Left ventricle myocardium inferior (tissue), 1 donor: ENCODE measurements at places on chromosomes 1 and 21. TPM values are rescaled to one million over a fixed set of nuclear protein-coding genes. Genes with fewer than 3 reads are reported as not detected.
A peak's percentile ranks its signal among the peaks of the same experiment; 100 is the strongest.

DNA sequence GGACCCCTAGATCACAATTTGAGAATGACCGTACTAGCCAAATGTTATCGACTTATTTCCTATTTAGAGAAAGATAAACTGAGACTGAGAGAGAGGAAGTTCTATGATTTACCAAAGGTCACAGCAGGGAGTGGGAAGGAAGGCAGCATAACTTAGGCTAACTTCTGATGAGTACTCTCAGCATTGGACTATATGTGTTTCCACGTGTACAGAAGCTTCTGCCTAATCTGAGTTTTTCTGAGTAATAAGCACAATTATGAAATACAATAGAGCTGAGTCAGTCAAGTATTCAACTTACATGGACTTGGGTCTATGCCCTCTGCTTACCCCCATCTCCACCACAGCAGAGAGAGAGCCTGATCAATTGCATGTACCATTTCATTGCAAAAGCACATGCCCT lies 88.1 kb upstream of the HIVEP3 start:
- no peak for DNase-seq

DNA sequence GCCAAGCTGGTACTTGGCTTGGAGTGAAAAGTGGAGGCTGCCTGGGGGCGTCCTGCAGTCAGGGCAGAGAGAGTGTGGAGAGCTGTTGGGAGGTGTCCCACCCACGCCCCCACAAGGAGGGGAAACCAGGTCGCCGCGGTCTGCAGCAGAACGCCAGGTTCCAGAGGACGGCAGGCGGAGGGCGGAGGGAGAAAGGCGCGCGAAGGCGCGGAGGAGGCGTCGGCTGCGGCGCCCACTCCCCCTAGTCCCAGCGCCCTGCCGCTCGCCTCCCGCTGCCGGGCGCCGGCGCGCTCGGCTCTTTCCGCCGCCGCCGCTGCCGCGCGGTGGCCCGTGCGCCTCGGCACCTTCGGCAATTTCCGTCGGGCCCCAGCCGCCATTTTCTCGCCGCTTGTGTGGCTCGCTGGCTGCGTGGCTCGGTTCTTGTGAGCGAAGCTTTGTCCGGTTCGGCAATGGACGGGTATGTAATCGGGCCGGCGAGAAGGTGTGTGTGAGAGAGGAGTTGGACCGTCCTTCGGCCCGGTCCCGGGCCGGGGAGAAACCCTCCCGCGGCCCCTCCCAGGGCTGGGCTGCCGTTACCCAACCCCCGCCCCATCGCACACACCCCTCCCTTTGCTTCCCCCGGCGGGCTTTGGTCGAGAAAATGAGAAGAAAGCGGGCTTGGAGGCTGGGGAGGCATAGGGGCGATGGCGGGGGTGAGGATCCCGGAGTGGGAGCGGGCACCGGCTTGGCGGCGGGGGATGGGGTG lies at the start of gene PTBP2:
Gene PTBP2 (plus strand): TSS at position 369 of the 745 bp plus-strand sequence. CDS start 81 bp downstream, at position 450.
- DNase-seq, result peak; percentile 83

OLIG1 gene
- total RNA-seq, result 0.22 TPM

RHCE gene
- total RNA-seq, result 1.0 TPM

DNA sequence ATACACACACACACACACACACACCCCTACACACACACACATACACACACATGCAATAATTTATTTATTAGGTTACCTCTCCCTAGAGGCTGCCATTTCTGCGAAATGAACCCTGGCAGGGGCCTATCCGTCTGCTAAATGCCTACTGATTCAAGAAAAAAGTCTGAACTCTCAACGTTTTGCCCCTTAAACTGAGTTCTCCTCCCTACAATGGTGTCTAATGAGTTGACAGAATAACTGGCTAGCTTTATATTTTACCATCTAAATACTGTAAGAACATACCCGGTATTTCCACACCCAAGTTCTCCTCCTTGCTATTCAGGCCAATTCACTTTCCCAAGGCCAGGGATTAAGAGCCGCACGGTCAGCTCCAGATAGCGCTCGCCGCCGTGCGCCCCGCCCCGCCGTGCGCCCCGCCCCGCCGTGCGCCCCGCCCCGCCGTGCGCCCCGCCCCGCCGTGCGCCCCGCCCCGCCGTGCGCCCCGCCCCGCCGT lies 339 bp upstream of the RNPC3 start:
- DNase-seq, result no peak

PGLYRP3 gene
- not detected for total RNA-seq

DNA sequence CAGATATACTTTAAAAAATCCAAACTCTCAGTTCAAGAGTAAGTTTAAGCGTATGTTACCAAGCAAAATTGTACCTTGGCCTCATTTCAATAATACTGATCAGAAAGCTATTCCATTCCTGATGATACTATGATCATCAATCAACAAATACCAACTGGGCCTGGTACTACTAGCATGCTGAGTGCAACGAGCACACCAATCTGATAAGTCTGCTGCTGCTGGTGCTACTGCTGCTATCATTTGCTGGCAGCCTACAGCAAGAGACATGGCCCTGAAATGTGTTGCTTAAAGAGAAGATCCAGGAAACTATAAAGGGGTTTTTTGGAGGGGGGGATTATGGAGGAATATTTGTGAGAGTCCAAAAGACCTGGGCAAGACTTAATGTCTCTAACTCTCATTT lies 39.7 kb downstream of the NME7 start:
- no peak for DNase-seq

GRCh38 chr1:204528241-204528640 lies 12.0 kb downstream of the MDM4 start:
- no peak for DNase-seq

PAQR7 gene
- total RNA-seq, result 1.9 TPM

CGN gene
- total RNA-seq, result 0.52 TPM

HORMAD1 gene
- total RNA-seq, result not detected

- no peak for DNase-seq
These were observed 6.0 kb downstream of the DDX20 start for GRCh38 chr1:111761717-111762116.

EDARADD gene
- total RNA-seq, result 1.4 TPM

DNA sequence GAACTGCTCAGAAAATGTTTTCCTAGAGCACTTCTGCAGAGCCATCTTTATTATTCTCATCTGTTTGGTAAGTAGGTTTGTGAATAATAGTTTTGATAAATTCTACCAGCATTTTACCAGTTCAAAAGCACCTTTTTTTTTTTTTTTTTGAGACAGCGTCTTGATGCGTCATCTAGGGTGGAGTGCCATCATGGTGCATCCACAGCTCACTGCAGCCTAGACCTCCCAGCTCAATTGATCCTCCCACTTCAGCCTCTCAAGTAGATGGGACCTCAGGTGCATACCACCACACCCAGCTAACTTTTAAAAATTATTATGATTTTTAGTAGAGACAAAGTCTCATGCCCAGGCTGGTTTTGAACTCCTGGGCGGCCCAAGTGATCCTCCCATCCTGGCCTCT lies 9.8 kb upstream of the RHBG start:
- DNase-seq, result no peak

- DNase-seq, result no peak
These were observed 29.9 kb upstream of the HJV start for GRCh38 chr1:146051452-146051851.

DNA sequence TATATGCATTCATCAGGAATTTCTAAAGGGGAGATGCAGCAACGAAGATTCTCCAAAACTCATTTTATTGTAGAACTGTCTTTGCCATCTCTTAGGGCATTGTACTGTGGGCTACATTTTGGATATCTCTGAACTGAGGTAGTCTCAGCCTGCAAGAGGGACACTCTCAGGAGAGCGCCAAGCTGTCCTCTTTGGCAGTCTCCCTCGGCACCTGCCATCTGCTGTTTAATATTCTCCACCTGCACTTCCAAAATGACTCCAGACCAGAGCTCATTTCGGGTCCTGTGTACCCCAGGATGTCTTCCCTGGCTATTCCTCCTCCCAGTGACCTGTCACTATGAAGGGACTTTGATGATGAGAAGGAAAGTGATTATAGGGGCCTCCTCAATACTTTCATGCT lies 356.3 kb upstream of the C1orf174 start:
- DNase-seq, result no peak

OLFML3 gene
- total RNA-seq, result 14.3 TPM

DNA sequence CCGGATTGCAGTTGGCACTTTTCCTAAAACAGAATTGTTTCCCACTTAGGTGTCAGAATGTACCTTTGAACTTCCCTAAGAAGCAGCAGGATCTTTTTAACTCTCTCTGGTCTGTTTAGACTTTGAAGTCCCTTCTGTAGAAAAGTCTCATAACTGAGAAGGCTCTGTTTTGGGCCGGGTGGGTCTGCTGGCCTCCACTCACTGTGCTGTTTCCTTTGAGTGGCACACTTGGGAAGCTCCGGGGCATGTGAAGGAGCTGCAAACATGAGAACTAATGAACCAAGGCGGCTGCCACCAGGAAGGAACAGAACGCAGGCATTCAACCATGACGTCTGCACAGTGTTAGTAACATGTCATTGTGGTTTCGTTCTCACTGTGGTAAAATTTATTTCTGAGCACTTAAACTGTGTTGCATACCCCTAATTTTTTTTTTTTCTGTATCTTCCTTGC lies 19.5 kb upstream of the NCMAP start:
- DNase-seq, result no peak

- peak; percentile 82 for DNase-seq
These were observed 517 bp upstream of the H3-3A start for GRCh38 chr1:226061841-226062557.

KCNC4 gene
- total RNA-seq, result 6.1 TPM

- no peak for DNase-seq
These were observed 7.0 kb downstream of the PPFIA4 start for GRCh38 chr1:203033287-203033686.

DNA sequence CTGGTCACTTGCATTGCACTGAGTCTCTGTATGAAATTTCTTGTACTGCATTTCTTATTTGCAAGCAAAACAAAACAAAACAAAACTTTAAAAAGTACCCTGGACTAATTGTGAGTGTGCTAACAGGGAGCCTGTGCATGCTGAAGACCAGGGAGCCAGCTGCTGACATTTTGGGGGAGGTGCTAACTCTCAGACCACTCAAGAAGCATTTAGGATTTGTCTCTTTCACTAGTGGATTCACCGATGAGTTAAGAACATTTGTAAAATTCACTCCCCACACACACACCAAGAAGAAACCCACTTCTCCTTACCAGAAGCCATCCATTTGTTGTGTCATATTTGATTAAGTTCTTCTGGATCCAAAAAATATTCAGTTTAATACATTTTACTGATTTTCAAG lies 95.7 kb upstream of the C1orf105 start:
- DNase-seq, result no peak

AMY1A gene
- not detected for total RNA-seq

GRCh38 chr1:206535853-206536188 lies 28.5 kb downstream of the RASSF5 start:
- DNase-seq, result no peak

DNA sequence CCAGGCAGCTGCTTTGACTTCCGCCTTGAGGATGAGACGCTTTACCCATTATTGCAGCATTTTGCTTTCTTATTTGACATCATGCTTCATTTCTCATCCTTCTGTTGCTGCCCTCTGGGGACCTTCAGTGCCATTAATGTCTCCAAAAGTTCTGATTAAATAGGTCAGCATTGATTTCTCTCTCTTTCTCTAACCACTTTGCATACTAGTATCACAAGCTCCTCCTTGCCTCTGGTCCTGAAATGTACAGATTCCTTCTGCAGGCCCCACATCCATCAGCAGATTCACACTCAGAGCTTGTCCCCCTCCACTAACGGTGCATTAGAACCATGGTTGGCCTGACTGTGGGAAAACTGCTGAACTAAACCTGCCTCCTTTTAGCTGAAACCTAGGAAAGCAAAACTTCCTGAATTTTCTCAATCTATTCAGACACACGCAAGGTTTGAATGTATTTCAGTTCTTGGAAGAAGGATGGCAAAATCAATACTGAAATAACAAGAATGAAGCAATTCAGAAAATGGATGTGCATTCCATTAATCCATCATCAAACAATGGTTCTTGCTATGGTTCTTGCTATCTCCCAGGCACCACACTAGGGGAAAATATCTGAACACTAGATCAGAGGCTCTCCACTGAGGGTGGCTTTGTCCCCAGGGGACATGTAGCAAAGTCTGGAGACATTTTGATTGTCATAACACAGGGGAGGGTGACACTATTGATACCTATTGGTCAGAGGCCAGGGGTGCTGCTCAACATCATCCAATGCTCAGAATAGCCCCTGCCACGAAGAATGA lies 154.5 kb downstream of the PCP4 start:
- DNase-seq, result no peak

GRCh38 chr1:17887661-17888371 lies 132.7 kb downstream of the ACTL8 start:
- DNase-seq, result no peak

DNA sequence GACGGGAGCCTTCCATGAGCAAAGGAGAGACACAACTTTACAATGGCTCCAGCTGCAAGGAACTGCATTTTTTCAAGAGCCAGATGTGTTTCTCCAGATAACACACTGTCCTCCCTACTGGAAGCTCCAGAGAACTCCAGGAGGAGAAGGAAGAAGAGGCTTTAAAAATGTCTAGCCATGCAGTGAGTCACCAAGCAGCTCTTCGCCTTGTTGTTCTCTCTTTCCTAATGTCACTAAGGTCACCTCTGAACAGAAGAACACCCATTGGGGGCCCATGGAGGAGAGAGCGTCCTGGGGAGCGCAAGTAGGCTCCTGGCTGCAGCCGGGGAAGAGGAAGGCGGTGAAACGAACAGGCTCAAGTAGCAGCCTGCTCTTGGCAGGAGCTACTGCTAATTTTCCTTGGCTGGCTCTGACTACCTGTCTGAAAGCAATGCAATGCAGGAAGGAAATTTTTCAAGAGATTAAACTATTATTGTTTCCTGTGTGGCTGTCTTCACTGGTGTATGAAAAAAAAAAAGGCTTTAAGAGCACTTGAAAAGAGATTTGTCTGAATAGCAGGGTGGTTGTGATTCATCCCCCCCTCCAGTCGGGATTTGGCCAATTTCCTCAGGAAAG lies 321.9 kb downstream of the SETD4 start:
- DNase-seq, result no peak

ALX3 gene
- not detected for total RNA-seq

HDGF gene
- 145 TPM for total RNA-seq

GRCh38 chr21:45208627-45208951 lies 79.1 kb downstream of the POFUT2 start:
- no peak for DNase-seq

GRCh38 chr1:25641931-25642573 lies 25.5 kb downstream of the MAN1C1 start:
- no peak for DNase-seq

- no peak for DNase-seq
These were observed 30.8 kb upstream of the EPS8L3 start for GRCh38 chr1:109794319-109795132.

PIK3C2B gene
- total RNA-seq, result 18.5 TPM
